ENCODE measurements at places on chromosomes 1 and 21.

GRCh38 chr1:204692841-204693356, 7.4 kb upstream of the LRRN2 start:
- DNase-seq = no peak

- DNase-seq = no peak
Observed at GRCh38 chr1:36881068-36881405, 153.3 kb downstream of the GRIK3 start.

DNA sequence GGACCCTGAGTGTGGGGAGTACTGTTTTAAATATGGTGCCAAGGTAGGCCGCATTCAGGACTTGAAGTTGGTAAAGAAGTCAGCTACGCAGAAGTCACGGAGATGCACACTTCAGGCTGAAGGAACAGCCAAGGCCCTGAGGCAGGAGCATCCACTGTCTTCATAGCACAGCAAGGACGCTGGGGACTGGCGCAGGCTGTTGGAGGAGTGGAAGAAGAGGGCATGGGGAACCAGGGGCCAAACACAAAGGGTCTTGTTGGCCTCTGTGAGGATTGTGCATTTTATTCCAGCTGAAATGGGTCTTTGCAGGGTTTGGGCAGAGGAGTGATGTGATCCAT, 16.6 kb downstream of the DNAJC16 start:
- no peak for DNase-seq

GRCh38 chr1:94929351-94930217, 2.7 kb upstream of the CNN3 start:
- no peak for DNase-seq

GRCh38 chr1:153577138-153577537, 11.5 kb upstream of the S100A2 start:
- DNase-seq = no peak

DNA sequence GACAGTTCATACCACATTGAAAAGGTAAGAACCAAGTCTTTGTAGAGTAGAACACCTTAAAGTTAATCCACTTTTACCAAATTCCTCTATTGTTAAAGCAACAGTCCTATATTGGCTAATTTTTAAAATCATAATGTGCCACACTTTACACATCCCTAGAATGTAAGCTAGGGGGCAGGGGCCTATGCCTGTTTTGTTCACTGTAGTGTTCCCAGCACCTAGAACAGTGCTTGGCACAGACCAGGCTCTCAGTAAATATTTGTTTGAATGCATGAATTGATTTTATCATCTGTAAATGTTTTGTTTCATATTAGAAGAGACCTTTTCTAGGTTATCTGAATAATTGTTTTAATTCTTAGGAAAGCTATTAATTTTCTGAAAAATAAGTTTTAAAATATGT, 9.1 kb downstream of the SMAP2 start:
- no peak for DNase-seq

DNA sequence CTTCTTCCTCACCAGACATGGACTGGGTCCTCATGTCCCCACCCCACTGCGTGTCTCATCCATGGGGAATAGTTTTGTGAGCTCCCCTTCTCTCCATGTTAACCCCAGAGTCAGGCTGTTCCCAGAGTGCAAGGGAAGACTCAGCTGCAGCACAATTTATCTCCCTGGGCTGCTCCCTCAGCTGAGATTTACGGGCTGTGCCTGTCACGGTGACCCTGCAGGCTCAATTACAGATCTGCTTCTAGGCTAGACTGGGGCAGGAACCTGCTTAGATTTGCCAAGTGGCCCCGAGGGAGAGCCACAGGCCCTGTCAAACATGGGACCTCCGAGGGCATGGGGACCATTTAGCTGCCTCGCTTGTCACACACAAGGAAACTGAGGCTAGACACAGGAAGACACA, 37.8 kb downstream of the CDCP2 start:
- no peak for DNase-seq

DNA sequence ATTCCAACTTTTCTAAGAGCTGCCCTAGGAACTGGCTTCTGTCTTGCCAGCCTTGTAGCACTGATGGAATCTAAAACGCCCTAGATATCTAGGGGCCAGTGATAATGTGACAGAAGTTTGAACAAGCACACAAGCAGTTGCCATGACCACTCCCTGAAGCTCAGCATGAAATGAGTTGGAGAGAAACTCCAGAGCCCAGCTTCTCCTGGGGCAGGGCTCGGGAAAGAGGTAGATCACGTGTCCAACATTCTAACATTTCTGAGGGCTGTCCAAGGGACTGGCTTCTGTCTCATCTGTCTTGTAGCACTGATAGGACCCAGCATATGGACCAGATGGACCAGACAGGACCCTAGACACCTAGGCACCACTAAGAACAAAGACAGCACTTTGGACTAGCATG, 37.9 kb downstream of the OMA1 start:
- DNase-seq = no peak

GRCh38 chr1:44270686-44271628, 57.7 kb downstream of the DMAP1 start:
- DNase-seq = no peak
